Tibial artery (tissue), 4 donors: ENCODE measurements at places on chromosomes 5 and 9.
A peak's percentile ranks its signal among the peaks of the same experiment; 100 is the strongest.

- DNase-seq, result no peak
Observed at GRCh38 chr5:73764996-73765395, 139.0 kb downstream of the ARHGEF28 start.

DNA sequence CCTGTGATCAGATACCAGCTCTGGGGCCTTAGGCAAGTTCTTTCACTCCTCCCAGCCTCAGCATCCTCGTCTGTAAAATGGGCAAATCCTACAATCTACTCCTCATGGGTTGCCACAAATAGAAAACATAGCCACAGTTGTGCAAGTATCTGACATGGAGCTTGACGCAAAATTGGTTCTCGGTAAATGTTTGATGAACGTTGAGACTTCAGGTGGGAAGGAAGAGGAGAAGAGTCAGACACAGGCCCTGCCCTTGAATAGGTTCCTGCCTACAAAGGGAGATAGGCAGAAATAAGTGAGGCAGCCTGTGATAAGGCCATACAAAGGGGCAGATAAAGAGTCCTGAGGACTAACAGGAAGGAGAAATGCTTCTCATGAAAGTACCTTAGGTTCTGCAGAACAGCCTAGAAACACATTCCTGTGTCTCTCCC is 26.1 kb upstream of the CPEB4 start:
- no peak for DNase-seq

GRCh38 chr9:115941561-115942315 is 211.9 kb upstream of the PAPPA start:
- DNase-seq, result no peak

DNA sequence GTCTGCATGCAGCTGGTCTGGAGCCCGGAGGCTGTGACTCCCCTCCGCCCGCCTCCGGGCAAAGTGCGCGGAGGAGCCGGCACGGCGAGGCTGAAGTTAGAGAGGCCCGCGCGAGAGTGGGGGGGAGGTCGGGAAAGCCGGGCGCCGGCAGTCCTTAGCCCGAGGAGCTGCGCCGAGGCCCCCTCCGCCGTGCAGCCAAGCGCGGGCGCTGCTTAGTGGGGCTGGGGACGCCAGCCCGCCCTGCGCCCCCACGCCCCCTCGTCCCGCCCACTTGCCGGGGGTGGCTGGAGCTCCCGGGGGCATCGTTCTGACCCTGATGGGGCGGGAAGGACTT is 403 bp downstream of the NINJ1 start:
- peak; percentile 93 for DNase-seq

DNA sequence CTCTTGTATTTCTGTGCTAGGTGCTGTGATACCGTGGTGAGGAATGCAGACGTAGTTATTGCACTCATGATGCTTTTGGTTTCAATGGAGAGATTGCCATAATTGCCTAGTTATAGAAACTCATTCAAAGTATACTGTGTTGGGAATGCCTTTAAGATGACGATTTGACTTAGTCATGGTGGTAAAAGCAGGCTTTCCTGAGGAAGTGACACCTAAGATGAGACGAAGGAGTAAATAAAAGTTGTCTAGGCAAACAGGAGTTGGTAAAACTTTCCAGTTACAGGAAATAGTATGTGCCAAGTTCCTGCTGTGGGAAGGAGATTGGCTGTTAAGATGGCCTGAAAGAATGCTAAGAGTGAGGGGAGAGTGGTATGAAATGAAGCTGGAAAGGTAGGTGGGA is 48.1 kb downstream of the FOCAD start:
- DNase-seq, result no peak

DNA sequence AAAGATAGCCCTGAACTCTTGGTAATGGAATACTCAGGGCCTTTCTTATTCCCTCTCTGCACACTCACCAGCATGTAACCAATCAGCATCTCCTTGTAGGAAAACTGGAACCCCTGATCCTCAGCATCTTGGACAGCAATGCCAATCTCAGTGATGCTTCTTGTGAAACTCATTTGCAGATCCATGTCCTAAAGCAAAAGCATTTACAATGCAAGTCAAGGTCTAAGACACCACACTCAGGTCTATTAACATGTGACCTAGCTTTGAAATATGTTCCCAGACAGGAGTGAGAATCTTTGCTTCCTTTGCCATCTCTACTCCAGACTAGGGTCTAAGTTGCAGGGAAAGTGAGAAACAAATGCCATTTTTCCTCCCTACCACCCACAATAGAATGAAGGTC is 38.2 kb downstream of the MROH2B start:
- DNase-seq, result no peak

- DNase-seq, result no peak
Observed at GRCh38 chr5:154498591-154498990, 20.6 kb upstream of the HAND1 start.

- DNase-seq, result no peak
Observed at GRCh38 chr5:121819682-121820261, 31.9 kb upstream of the FTMT start.

DNA sequence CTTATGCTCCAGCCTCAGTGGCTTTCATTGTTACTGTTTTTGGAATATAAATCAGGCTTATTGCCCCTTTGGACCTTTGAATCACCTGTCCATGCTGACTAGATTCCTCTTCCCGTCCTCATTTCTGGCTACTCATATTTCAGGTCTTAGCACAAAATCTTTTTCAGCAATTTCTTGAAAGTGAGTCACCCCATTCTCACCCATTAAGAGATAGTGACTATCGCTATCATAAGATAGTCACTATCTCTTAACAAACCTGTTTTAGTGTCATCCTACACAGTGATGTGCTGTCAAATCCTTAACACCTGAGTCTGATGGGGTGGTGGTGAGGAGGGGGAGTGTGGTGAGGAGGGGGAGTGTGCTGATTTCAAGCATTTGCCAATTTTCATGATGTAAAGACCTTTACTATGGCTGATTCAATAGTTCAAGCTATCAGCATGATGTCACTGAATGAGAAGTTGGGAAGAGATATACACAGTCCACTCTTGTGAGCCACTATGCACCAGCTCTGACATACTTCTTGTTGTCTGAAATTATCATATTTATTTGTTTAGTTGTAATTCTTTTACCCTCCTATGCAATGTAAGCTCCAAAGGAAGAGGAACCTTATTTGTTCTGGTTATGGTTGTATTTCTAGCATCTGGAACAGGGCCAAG is 95.3 kb downstream of the GRIA1 start:
- no peak for DNase-seq

DNA sequence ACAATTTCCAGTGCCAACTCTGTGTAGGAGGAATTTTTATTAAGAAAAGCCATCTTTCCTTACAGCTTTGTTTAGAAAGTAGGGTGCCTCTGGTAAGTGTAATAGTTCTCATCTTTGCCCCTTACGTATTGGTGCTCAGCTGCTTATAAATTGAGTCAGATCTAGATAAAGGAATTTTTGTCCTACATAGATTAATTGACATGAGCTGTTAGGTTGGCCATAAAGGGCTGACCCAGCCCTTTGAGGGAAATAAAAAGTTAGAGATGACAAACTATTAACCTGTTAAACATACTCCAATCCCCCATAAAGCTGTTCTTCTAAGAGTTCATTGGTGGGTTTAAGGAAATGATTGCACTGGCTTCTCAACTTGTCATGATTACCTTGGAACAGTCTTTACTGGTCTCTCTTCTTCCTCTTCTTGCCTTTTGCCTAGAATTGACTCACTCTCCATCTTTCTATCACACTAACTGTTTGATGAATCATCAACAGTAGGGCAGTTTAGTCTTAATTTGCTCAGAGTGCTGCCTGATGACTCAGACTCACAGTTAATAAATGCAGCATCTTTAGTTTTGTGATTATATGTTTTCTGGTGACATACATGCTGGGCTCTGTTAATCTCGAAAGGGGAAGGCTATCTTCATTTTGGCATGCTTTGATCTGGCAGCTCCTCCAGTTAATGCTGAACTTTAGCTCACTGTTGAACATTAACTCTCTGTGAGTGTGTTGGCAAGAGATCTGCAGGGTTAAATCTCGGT is 51.7 kb downstream of the ARHGAP26 start:
- DNase-seq, result no peak

- no peak for DNase-seq
Observed at GRCh38 chr5:81397176-81397575, 3.2 kb upstream of the ACOT12 start.
